ENCODE measurements at places on chromosomes 5 and 9.

GRCh38 chr5:168875832-168876231 lies 296.7 kb upstream of the PANK3 start:
- no peak for DNase-seq

- DNase-seq: no peak
Observed at GRCh38 chr5:93415819-93416218, 165.2 kb downstream of the NR2F1-AS1 start.

DNA sequence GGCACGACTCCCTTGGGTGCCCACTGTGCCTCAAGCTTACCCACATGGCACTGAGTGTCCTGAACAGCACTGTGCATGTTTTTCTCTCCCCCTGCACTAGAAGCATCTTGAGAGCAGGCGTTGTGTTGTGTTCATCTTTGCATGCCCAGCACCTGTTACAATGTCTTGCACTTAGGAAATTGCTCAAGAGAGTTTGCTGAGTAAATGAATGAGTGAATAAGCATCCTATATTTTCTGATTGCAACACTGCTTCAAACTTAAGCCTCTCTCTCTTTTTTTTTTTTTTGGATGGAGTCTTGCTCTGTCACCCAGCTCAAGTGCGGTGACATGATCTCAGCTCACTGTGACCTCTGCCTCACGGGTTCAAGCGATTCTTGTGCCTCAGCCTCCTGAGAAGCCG lies 94.5 kb downstream of the LMNB1 start:
- no peak for DNase-seq

DNA sequence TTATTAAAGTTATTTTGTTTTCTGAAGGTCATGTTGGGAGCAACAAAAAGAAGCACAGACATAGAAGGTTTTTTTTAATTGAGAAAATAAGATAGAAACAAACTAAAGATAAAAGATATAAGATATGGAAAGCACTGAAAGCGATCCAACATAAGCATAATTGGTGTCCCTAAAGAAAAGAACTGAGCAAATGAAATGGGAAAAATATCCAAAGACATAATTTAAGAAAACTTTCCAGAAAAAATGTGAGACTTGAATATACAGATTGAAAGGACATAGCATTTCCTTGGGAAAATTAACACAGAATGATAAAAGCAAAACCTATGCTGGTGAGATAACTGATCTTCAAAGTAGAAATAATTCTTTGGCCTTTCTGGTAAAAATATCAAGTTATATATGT lies 289.3 kb downstream of the KIAA0825 start:
- DNase-seq: no peak

DNA sequence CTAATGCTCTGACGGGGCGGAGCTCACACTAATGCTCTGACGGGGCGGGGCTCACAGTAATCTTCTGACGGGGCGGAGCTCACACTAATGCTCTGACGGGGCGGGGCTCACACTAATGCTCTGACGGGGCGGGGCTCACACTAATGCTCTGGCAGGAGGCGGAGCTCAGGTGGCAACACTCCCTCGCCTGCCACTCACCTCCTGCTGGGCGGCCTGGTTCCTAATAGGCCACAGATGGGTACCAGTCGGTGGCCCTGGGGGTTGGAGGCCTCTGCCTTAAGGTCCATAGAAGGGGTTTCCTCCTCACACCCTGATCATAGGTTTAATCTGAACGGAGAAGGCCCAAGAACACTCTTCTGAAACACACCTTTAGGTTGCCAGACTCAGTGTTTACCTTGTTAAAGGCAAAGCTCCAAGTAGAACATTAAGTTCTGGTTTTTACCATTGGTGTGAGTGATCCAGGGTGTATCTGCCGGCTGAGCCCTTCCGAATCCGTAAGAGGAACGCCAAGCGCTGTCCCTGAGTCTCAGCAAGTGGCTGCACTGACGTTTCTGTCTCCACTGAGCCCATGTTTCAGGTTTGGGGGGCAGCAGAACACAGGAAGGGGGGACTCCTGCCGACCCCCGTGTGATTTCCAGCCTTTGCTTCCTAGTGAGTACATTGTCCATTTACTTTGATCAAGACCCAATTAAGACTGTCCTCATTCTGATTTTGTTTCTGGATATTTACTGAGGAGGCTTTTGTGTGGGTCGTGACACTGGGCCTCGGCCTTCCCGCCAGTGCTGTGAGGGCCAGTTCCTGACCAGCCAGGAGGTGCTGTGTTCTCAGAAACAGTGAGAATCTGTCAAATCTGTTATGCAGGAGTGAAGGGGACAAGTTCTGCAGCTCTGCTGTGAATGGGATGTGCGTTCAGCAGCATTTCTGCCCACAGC lies 24.6 kb upstream of the LRRC14B start:
- DNase-seq: no peak

DNA sequence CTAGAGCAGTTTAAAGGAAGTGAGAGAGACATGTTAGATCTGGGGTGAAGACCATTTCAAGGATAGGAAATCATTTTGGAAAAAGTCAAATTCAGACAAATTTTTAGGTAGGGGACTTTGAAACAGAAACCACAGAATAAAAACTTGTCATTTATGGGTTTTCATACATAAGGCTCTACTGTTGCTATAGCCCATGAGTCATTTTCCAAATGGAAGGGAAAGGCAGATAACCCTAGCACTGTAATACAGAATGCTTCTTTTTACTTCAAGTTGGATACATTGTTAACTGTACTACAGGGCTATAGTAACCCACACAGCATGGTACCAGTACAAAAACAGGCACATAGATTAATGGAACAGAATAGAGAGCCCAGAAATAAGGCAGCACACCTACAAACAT lies 455.4 kb downstream of the EBF1 start:
- no peak for DNase-seq

DNA sequence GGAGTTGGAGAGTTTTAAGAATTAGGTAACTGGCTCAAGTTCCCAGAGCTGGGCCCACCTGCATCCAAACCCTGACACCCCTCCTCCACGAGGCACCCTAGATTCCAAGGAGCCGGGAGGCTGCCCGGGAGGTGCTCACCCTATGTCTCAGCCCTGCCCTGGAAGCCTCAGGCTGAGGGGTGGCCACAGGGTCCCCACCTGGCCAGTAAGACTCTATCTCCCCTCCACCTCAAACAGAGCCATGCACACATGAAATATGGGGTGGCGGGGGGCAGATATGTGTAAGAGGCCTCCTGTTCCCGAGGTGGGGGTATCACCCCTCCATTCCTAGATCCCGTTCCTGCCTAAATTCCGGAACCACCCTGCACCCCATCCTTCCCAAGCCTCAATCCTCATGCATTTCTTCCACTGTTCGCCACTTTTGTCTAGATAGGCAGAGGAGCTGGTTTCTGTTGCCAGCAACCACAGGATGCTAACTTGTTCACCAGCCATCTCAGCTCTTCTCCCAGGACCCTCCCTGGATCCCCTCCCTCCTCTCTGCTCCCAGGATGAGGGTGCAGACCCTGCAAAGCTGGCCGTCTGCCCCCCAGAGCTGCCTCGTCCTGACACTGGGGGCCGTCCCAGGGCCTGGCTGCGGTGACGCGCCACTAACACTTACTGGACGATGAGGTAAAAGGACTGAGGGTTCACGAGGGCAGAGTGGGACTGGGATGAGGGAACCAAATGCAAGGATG lies 44.1 kb downstream of the COL23A1 start:
- DNase-seq: no peak

DNA sequence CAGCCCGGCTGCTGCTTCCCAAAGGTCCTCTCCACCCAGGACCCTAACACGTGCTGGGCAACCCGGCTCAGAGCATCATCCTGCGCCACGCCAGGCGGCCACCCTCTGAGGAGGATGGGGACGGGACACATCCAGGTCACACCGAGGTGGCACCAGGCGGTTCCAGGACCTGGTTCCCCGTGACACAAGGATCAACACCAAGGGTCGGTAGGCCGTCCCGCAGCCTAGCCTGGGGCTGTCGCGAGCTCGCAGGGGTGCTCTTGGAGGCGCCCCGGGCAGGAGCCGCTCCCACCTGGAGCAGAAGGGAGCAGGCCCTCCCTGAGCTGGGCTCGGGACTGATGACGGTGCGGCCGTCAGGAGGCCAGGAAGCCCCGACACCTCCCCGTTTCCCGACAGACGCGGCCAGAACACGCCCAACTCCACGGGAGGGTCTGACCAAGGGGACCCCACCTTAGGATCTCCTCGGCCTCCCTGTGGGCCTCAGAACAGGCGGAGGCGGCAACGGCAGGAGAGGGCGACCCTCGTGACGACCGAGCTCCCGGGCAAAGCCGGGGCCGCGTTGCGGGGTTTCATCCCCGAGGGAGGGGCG lies 6.3 kb downstream of the EXD3 start:
- no peak for DNase-seq

DNA sequence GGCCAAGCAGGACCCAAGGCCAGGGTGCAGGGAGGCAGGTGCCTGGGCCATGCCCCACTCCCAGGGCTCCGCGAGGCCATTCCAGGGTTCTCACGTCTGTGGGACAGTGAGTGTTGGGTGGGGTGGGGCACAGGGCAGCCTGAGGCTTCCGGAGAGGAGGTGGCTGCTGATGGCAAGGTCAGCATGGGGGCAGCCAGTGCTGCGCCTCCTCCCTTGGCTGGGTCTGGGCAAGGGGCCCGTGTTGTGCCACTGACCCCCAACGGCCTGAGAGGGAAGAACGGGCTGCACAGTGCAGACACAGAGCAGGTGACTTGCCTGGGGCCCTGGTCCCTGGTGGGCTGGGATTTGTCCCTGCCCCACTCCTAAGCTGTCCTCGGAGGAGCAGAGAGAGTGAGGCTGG lies 82.1 kb downstream of the RXRA start:
- DNase-seq: no peak

DNA sequence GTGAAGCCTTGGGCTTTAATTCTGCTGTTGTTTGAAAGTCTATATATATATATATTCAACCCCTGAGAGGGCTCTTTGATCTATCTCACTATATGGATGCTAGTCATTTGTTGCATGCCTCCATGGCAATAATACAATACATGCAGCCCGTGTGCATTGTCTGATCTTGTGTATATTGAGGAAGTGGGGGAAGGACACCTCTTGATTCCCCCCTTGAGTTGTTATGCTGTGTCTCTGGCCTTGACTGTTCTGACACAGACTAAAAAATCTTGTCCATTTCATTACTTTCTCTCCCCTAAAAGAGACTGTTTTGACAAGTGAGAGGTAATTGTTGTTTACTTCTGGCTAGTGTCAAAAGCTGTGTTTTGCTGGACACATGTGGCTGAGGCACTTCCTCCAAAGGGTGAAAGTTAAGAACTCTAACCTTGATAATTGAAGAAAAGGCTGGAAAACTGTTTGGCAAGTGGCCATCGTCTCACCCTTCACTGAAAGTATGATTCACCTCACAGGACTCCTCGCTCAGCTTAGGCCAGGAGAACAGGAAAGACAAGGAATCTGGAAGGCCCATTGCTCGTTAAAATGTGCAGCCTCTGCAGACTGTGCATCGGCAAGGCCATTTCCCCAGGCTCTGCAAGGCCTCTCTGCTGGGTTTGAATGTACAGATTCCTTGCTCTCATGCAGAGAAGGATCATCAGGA lies 304.0 kb downstream of the PRELID2 start:
- DNase-seq: peak; percentile 83

DNA sequence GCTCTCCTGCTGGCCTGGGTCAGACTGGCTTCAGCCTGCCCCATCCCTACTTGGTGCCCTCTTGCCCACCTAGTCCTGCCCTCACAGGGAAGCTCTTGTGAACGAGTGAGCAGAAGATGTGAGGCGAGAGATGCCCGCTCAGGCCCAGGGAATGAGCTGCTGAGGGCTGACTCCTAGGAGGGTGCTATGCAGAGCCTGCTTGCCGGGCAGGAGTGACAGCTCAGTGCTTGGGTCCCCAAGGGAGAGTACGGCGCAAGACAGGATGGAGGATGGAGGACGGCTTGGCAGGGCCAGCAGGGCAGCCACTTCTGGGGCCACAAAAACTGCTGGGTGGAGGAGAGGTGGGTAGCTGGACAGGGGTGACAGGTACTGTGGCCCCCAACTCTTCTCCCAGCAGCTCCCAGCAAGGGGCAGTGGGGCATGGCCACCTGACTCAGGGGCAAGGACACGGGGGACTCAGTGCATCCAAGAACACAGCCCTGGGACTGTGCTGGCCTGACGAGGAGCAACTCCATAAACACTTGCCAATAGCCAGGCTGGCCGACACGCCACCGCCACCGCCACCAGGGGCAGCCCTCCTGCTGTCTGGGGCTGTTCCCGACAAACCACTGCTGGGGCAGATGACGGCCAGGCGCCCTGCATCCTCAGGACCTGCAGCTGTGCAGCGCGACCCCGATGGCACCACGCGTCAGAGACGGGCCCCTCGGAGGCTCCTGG lies 55.6 kb upstream of the UBAC1 start:
- DNase-seq: no peak

- no peak for DNase-seq
Observed at GRCh38 chr9:12958279-12958678, 183.5 kb downstream of the LURAP1L start.

DNA sequence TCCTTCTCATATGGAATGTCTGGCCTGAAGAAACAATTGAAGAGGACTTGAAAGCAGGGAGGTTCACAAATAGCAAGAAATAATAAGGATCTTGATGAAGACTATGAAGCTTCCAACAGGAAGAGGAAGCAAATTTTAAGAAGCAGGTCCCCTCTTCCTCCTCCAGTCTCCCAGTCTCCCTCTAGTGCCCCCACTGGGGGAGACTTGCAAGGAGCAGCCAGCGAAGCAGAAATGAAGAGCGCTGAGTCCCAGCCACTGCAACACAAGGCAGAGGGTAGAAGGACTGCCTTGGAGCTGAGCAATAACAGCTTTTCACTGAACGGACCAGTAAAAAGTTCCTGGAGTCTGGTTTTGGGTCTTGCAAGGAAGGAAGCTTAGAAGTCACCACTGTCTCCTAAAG lies 32.6 kb upstream of the ACO1 start:
- peak; percentile 31 for DNase-seq

DNA sequence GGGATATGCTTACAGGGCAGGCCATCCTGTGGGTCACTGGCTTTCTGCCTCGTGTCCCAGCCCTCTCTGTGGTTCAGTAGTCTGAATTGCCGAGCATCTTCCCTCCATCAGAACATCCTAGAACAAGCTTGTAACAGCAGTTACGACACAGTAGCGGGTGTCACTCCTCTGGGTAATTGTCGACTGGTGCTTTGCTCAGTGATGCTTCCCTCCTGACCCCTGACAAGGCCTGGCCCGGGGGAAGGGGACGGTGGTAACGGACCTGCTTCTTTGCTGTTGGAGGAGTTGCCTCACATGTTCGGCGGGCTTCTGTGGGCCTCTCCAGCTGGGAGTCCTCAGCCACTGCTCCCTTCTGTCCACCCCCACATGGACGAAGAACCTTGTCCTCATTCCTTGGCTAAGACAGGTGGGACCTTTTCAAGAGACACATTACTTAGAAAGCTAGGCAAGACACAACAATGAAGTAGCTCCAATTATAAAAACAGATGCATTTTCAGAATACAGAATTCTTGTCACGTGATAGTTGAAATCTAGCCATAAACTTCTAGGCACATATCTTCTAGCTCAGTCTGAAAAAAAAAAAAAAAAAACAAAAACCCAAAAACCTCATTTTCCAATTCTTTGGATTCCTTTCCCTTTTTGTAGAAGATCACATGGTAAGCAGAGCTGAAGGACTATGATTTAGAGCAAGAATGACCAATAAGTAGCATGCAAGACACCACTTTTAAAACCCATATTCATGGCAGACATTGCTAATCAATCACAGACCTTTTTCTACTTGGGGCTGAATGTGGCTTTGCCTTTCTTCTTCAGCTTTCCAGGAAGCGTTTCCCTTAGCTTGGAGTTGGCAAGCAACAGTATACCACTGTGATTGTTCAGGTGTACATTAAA lies 25.0 kb downstream of the HMCN2 start:
- no peak for DNase-seq

- DNase-seq: no peak
Observed at GRCh38 chr5:142686210-142686734, 382 bp upstream of the FGF1 start.

Measured in T47D (cell line).